ENCODE measurements at places on chromosomes 7 and 10.
A peak's percentile ranks its signal among the peaks of the same experiment; 100 is the strongest.

DNA sequence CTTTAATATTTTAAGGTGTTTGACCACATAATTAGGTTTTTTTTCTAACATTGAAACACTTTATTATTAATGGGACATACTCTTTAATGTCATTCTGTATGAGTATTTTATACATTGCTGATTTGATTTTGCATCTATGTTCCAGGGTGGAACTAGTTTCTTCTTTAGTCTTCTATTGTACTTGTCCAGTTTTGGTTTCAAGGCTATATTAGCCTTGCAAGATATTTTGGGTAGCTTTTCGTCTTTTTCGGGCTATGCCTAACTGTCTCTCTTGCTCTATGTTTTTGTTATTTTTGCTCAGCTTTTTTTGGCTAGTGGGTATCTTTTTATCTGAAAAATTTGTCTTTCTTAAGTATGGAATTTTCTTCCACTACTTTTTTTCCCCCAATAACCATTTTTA is 38.7 kb upstream of the MKX start:
- DNase-seq: no peak

DNA sequence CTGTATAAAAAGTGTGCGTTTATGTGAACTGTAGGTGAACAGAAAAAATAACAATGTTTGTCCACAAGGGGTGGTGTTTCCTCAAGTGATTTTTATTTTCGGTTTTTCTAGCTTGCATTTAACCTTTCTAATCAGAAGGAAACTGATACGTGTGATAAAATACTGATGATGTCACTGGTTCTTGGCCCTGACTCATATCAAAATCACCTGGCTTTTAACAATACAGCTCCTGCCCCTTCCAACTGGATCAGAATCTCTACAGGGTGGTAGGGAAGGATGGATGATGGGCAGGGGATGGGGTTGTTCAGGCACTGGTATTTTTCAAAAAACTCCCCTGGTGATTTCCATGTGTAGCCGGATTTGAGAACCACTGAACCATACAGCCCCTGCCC is 10.9 kb downstream of the NPFFR1 start:
- peak; percentile 40 for DNase-seq

DNA sequence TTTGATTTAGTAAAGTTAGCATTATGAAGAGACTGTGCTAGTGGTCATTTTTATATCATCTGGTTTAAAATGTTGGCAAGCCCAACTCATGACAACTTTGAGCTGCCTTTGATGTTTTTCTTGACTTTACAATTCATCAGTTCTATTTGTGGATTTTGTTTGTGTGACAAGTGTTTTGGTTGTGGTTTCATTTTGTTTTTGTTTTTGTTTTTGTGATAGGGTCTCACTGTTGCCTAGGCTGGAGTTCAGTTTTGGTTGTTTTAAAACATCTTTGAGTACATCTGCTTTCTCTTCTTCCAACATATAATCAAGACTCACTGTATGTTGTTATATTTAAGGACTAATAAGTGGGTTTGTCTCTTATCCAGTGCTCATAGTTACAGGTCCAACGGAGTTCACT is 17.6 kb upstream of the SFR1 start:
- DNase-seq: no peak

DNA sequence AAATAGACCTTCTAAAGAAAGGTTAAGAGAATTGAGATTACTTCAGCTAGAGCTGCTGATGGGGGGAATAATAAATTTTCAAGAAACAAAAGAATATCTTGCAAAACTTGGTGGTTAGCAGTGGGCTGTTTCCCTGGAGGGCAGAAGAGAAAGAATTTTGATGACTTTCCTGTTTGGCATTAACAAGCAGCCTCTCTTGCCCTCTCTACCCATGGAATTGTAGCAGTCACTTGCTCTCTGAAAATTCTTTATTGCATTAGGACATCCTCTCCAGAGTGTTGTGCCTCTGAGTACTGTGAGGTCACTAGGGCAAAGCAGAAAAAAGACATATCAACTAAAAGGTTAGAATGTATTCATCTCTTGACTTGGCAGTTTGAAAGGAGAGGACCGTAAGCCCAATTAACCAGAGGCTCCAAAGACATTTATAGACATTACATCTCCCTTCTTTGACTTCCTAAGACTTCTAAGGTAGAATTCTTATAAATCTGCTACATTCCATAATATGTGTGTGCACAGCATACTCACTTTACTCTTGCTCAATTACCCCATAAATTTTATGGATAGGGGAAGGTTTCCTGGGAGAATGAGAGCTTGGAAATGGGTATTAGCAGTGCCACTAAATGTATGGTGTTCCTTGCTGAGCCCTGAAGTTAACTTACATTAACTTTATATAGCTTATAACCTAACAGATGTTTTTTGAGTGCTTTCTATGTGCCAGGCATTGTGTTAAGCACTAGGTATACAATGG is 215.3 kb downstream of the KIF20B start:
- no peak for DNase-seq

DNA sequence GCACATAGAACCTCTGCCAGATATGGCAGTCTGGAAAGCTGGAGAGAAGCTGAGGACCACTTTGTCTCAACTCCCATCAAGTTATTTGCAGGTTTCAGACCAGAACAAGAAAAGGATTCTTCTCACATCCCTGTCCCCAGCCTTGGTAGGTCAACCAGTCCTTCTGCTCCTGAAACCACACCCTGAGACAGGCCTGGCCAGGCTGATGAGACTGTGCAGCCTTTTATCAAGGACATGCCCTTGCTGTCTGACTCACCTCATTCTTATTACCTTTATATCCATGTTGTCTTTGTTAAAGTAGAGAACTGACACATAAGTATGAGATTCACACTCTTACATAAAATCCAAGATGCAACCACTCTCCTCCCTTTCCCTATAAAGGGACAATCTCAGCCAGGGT is 354.9 kb downstream of the PLXNA4 start:
- no peak for DNase-seq

- no peak for DNase-seq
Measured at GRCh38 chr7:147519062-147519461, 1071.5 kb upstream of the C7orf33 start.

- DNase-seq: no peak
Measured at GRCh38 chr7:18565337-18565736, 69.8 kb downstream of the HDAC9 start.

GRCh38 chr10:11616021-11616420 is 4.6 kb upstream of the USP6NL start:
- no peak for DNase-seq

DNA sequence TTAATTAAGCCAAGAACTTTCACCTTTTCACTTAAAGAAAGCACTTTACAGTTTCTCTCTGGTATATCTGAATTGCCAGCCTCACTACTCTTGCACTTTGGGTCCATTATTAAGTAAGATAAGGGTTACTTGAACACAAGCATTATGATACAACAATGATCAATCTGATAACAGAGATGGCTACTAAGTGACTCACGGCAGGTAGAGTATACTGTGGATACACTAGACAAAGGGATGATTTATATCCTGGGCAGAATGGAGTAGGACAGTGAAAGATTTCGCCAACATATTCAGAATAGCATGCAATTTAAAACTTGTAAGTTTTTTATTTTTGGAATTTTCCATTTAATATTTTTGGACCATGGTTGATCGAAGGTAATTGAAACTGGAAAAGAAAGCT is 34.3 kb upstream of the ITGB8 start:
- DNase-seq: no peak

DNA sequence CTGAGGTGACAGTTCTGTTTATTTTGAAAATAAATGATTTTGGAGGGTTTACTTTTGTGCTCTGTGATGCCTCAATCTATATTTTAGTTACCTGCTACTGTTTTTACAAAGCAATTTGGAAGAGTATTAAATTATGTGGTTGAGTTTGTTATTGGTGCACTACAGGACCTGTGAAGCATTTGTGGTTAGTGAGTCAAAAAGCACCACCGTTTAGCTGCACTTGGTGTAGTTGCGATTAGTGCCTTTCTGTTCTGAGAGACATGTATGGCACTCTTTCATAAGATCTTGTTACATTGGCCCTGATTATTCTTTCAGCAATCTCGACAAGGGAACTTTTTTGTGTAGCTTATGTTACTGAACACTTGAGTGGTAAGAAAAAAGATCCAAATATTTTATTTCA is 132.2 kb downstream of the BBS9 start:
- no peak for DNase-seq

DNA sequence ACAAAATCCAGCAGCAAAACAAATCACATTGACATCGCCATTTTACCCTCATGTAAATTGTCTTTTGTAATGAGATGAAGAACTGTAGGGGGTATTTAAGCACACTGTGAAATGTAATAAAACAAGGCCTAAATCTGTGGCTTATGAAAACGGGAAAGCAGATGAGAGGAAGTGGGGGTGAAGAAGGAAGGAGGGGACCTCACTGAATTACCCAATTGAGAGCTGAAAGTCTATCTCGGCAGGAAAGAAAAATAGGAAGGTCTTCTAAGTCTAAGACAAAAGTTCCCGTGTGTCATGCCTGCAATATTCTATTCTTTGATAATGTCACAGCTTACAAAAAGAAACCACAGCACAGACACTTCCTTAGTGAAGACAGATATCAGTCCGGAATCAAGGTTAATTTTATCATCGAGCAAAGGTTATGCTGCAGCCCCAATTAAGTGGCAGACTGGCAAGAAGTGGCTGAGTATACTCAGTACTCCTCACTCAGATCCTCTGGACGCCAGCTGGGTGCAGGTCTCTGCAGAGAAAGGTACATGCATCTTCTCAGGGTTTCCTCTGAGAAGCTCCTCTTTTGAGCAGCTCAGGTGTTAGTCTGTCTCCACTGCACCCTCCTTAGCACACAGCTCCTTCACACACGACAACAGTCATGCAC is 239.7 kb downstream of the FANK1 start:
- peak; percentile 14 for DNase-seq

All from Jurkat, Clone E6-1 (cell line).